ENCODE measurements at places on chromosomes 3 and 15.

DNA sequence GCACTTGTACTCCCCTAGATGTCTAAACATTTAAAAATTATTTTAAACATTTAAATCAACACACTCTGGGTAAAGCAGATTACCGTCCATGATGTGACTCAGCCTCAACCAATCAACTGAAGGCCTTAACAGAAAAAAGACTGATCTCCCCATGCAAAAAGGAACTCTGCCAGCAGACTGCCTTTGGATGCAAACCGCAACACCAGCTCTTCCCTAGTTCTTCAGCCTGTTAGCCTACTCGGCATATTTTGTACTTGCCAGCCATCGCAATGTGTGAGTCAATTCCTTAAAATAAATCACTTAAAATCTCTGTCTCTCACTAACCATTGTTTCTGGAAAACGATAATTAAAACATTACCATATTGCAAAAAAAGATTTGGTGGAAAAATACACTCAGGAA lies 375.9 kb downstream of the RSL24D1 start:
- DNase-seq, result no peak

DNA sequence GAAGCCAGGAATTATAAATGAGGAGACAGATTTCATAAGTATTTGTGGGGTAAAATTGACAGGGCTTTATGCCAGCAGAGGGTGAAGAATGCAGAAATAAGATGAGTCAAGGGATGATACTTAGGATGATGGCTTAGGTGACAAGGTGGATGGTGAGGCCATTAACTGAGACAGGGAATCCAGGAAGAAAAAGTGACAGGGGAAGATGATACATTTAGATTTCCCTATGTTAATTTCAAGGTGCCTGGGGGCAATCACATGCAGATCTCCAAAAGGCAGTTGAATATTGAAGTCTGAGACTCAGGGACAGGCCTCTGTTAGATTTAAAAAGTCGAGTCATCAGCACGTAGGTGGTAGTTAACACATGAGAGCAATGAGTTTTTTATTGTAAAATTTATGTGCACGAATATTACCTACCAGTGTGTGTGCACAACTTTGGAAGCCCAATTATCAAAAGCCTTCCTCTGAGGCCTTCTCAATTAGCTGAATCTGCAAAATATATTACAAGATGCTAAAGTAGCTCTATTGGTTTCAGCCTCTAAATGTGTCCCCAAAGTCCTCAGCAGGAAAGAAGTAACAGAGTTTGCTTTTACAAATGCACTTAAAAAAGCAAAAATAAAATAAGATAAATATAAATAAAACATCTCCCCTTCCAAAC lies 67.9 kb upstream of the CHL1 start:
- no peak for DNase-seq

GRCh38 chr3:194265505-194265892 lies 85.6 kb downstream of the CPN2 start:
- no peak for DNase-seq

DNA sequence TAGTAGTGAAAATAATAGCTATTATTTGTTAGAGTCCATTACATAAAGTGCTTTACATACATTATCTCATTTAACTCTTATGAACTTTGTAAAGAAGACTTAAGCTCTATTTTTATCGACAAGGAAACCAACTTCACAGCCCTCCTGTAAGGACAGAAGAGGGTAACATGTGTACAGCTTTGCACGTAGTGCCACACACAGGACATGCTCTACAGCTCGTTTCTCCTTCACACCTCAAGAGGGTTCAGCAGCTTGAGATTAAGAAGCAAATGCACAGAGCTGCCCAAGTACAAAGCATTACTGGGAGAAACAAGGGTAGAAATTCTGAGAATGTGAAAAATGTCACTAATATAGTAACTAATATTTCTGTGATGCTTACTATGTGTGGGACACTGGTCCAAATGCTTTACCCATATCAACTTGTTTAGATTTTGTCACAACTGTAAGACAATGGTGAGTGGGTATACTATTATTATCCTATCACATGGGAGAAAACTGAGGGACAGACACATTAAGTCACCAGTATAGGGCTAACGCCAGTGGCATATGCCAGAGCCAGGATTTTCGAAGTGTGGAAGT lies 327.8 kb downstream of the CTNNB1 start:
- DNase-seq, result no peak

DNA sequence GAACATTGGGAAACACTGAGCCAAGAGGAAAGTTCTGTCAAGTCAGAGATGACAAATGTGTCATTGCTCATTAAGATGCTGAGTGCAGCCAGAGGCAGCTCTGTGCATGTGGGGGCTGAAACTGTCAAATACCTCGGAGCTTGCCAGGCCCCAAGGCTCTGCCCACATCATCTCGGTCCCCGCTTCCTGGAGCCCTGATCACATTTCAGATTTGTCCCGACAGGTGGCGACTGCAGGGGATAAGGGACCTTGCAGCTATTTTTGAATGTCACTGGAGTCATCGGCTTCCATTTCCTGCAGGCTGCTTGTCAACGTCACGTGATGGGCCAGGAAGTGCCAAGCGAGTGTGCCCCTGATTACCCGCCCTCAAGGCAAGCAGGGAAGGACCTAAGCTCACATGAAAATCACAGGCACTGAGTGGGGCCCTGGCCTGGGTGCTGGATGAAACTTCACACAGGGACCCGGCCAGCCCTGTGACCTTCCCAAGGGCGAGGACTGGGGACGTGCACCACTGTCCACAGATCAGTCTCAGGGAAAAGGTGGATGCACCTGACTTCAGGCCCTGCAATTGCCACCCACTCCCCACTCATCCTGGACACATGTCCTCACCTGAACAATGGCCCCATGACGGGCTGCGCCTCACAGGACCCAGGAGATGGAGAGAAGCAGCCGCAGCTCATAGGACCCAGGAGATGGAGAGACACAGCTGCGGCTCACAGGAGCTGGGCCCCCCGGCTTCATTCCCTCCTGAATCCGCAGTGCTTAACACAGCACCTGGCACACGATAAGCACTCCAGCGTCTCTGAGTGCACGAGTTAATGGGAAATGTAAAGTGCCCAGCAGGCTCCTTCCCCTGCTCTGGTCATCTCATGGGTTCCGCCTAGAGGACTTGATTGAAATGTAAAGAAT lies 73.4 kb downstream of the NUP210 start:
- DNase-seq, result no peak

- no peak for DNase-seq
Measured at GRCh38 chr3:52534281-52535183, 875 bp upstream of the NT5DC2 start.

- no peak for DNase-seq
Measured at GRCh38 chr3:126512916-126513650, 4.5 kb downstream of the UROC1 start.

DNA sequence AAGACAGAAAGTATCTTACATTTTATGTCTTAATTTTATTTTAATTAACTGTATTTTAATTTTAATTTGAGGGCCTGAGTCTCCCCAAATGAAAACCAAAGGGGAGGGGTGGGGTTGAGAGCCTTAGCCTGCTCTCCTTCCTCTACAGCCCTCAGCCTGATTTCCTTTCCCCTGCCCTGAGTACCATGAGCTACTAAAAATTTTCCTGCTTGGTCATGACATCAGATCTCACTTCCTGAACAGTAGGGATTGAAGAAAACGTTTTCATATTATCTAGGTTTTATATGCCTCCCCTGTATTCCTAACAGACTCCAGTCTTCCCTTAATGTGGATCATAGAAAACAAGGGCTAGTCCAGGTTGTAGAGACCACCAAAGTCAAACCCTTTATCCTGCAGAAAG lies 133.9 kb downstream of the MYLK start:
- no peak for DNase-seq

DNA sequence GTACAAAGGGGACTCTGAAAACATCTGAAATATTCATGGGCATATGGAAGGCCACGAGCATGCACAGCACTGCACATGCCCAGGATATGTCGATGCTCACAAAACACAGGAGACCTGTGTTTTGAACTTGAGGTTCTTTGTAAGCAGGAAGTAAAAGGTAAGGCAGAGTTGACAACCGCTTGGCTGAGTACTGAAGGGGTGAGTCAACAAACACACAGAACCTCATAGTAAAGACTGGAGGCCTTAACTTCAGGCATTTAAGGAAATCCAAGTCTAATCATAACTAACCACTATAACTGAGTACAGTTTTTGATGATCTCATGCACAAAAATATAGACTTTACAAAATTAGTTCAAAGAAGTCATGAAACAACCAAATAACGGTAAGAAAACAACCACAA lies 80.6 kb downstream of the MYO9A start:
- DNase-seq, result no peak

DNA sequence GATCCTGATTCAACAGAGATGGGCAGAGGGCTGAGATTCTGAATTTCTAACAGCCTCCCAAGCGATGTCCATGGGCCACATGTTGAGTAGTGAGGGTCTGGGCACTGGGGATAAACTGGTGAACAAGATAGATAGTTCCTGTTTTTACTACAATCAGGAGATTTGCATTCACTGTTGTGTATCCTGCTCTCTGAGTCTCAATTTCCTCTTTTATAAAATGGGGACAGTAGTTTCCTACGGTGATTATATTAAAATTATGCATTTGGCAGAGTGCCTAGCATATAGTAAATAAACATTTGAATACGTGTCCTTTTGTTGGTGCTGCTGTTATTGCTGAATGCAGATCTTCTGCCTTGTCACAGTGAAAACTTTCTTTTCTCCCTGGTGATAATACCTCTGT lies 102.5 kb downstream of the MYH15 start:
- DNase-seq, result peak; percentile 38

GRCh38 chr3:190492129-190492528 lies 21.8 kb upstream of the IL1RAP start:
- DNase-seq, result no peak

DNA sequence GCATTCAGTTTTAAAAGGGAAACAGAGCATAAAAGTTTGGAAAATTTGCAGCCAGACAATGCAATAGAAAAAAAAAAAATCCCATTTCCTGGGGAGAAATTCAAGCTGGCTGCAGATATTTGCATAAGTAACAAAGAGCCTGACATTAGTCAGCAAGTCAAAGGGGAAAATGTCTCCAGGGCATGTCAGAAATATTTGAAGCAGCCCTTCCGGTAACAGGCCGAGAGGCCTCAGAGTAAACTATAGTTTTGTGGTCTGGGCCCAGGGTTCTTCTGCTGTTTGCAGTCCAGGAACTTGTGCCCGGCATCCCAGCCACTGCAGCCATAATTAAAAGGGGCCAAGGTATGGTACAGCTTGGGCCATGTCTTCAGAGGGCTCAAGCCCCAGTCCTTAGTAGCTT lies 411.6 kb upstream of the BCHE start:
- no peak for DNase-seq

DNA sequence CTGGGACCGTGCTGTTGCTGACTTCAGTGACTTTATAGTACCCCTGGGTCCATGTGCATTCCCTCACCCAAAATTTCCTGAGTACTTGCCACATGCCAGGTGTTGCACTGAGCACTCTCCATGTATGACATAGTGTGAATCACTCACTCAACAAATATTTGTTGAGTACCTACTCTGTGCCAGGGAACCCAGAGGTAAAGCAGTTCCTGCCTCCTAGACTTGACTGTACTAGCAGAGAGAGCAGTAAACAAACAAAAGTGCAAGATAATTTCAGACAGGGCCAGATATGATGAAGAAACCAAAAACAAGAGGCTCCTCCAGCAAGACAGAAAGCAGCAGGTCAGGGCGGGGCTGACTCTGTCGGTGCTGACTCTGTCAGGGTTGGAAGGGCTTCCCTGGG lies 12.2 kb downstream of the TGM4 start:
- no peak for DNase-seq
